Mesothelial cell of epicardium (in vitro differentiated cells): ENCODE measurements at places on chromosomes 3 and 15.

- H3K4me1 ChIP-seq = peaks cover 18% of the 10 kb centered on the region
- H3K27ac ChIP-seq = peak overlapping the region; percentile 89
- H3K36me3 ChIP-seq = peaks cover 25% of the 10 kb centered on the region
- H3K4me3 ChIP-seq = no peak overlapping the region
Measured at GRCh38 chr15:36645106-36645505, 65.7 kb downstream of the CDIN1 start.

DNA sequence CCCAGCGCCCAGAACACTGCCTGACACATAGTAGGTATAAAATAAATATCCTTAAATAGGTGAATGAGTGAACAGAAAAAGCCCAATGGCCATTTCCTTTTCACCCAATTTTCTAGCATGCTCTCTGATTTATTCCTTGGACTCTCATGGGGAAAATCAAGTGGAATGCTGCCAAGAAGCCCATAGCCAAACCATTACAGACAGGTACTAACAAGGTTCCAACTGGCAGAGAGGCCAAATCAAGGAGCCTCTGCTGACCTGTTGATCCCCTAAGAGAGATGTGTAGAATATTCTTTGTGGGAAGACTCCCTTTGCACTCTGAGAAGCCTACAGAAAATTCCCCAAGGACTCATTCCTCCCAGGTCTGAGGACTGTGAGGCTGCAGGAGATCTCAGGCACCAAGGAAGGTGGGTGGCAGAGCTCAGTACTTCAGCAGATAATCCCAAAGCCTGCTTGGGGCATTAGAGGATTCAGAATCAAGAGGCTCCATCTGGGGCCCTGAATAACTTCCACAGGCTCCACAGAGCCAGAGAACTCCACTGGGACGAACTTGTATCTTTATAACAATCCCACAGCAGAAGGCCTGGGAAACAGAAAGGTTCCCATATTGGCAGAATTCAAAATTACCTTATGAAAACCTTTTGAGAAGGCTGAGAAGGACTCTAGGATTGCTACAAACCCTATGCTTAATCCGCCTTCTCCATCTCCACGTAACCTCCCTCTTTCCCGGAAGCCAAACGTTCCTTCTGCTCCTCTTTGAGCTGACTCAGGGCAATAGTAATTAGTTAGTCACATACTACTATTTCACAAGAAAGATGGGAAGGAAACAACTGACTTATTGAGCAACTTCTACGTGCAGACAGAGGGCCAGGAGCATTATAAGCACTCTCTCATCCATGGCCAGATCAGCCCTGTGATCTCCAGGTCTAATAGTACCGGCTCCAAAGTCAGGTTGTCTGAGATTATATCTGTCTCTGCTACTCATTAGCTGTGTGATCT is 34.5 kb downstream of the PRICKLE2 start:
- no peak overlapping the region for H3K4me3 ChIP-seq
- no peaks in the 10 kb centered on the region for H3K27me3 ChIP-seq
- peaks cover 44% of the 10 kb centered on the region for H3K4me1 ChIP-seq
- H3K36me3 ChIP-seq = peaks cover 25% of the 10 kb centered on the region
- no peak overlapping the region for H3K27ac ChIP-seq

- peaks cover 28% of the 10 kb centered on the region for H3K4me1 ChIP-seq
- no peak for DNase-seq
- H3K27ac ChIP-seq = no peak overlapping the region
- H3K36me3 ChIP-seq = peaks cover 6% of the 10 kb centered on the region
Measured at GRCh38 chr3:72750405-72750965, 97.8 kb downstream of the SHQ1 start.

DNA sequence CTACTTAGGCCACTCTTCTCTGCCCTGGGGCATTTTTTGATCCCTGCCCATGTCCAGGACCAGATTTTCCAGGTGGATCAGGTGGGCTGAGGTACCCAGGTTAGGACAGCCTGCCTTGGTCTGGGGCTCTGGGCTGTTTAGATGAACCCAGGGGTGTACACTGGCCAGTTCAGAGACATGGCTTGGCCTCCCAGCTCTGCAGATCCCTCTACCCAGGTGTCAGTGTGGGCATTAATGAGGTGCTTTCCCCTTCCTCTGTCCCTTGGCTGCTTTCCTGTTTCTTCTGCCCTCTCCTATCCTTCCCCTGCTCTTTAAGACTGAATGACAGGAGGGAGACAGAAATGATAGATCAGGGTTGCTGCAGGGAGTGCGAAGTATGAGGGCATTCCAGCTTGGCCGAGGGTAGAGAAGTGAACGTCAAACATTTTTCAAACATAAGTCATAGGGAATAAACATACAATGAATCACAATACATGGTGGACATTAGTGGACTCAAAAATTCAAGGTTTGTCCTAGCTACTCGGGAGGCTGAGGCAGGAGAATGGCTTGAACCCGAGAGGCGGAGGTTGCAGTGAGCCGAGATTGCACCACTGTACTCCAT is 30.5 kb downstream of the RTP1 start:
- no peaks in the 10 kb centered on the region for H3K4me1 ChIP-seq
- no peak overlapping the region for H3K27ac ChIP-seq
- peaks cover 16% of the 10 kb centered on the region for H3K27me3 ChIP-seq
- H3K4me3 ChIP-seq = no peak overlapping the region
- no peaks in the 10 kb centered on the region for H3K36me3 ChIP-seq

- no peaks in the 10 kb centered on the region for H3K36me3 ChIP-seq
- no peaks in the 10 kb centered on the region for H3K27me3 ChIP-seq
- H3K4me3 ChIP-seq = no peak overlapping the region
- DNase-seq = no peak
- H3K27ac ChIP-seq = no peak overlapping the region
Measured at GRCh38 chr3:34248352-34248751, 449.9 kb downstream of the PDCD6IP start.

DNA sequence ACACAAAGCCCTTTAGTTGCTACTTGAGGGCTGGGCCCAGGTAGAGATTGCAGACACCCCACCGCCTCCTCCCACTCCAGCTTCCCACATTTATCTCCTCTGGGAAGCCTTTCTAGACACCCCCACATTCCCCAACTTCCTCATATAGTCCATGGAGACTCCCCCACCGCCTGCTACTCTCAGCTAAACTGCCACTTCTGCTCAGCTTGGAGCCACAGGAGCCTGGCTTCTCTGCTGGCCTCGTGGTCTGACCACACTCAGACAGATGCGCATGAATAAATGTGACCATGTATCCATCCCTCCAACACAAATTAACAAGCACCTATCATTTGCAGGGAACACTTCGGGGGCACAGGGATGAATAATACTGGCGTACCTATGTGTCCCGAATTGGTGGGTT is 10.5 kb upstream of the ACSBG1 start:
- H3K36me3 ChIP-seq = no peaks in the 10 kb centered on the region
- H3K27me3 ChIP-seq = no peaks in the 10 kb centered on the region
- no peak for DNase-seq
- H3K4me1 ChIP-seq = peaks cover 2% of the 10 kb centered on the region
- no peak overlapping the region for H3K27ac ChIP-seq

GRCh38 chr15:92809064-92809879 is 90.9 kb upstream of the CHD2 start:
- peak overlapping the region; percentile 99 for H3K27ac ChIP-seq
- H3K27me3 ChIP-seq = no peaks in the 10 kb centered on the region
- peak; percentile 98 for DNase-seq
- H3K4me3 ChIP-seq = peak overlapping the region; percentile 79
- peaks cover 1% of the 10 kb centered on the region for H3K36me3 ChIP-seq
- H3K4me1 ChIP-seq = peaks cover 41% of the 10 kb centered on the region

GRCh38 chr3:63791974-63792373 is 27.1 kb upstream of the C3orf49 start:
- peaks cover 13% of the 10 kb centered on the region for H3K27me3 ChIP-seq
- no peak overlapping the region for H3K27ac ChIP-seq
- no peaks in the 10 kb centered on the region for H3K4me1 ChIP-seq
- no peak overlapping the region for H3K4me3 ChIP-seq

DNA sequence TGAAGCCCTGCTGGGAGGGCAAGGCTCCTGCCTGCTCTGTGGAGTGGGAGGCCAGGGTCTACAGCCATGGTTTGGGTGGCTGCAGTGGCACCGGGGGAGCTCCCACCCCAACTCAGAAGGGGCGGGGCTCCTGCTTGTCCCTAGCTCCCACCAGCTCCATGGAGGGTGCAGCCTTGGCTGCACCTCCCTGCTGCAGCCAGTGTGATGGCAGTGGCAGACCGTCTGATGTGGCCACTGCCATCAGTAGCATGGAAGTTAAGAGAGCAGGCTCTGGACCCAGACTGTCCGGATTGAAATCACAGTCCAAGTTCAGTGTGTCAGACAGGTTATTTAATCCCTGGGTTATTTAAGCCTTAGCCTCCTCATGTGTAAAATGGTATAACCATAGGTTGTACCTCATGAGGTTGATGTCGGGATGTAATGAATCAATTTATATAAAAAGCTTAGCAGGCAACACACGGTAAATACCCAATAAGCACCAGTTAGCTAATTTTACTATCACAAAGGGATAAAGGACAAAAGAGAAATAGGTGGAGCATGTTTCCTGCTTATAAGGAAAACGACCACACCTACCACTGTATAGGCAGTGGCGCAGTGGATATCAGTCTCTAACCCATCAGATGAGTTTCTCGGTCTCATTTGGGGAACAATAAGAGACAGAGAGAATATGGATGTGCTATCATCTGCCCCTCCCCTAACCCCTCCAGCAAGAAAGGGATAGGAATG is 13.1 kb upstream of the NR1I2 start:
- H3K27ac ChIP-seq = no peak overlapping the region
- H3K4me1 ChIP-seq = no peaks in the 10 kb centered on the region
- no peak for DNase-seq
- peaks cover 3% of the 10 kb centered on the region for H3K27me3 ChIP-seq
- no peak overlapping the region for H3K4me3 ChIP-seq
- H3K36me3 ChIP-seq = no peaks in the 10 kb centered on the region

GRCh38 chr3:98657457-98657856 is 64.0 kb upstream of the CPOX start:
- peak overlapping the region; percentile 52 for H3K4me3 ChIP-seq
- no peaks in the 10 kb centered on the region for H3K36me3 ChIP-seq
- DNase-seq = peak; percentile 45
- peaks cover 3% of the 10 kb centered on the region for H3K4me1 ChIP-seq
- no peak overlapping the region for H3K27ac ChIP-seq

DNA sequence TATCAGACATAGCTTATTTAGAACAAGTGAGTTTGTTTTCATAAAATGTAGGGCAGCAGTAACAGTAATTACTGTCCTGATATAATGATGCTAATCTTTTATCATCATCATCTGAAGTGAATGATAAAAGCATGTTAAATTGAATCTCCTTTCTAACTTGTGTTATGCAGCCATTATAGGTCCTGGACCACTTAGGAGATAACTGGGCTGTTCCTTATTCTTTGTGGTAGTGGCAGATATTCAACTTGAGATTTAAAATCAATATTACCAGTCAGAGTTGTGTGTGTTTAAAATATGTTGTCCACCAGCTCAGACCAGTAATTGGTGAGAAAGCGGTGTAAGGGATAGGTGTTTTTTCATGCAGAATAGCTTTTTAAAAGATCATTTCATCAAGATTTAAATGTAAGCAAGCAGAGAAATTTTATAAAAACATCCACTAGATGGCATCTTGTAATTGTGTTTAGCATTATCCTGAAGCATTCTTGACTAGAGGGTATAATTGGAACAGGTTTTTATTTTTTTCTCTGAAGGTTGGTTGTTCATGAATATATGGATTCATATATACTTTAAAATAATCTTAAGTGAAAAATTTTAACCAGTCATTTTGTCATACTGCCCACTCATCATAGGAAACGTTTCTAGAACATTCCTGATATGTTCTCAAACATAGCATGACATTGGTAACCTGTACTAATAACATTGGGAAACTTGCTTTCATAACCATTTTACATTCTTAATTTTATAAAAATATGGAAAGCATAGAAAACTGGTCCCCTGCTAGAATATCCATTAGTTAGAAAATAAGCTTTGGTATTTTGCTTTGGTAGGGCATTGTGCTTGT is 153.9 kb downstream of the BBX start:
- no peaks in the 10 kb centered on the region for H3K27me3 ChIP-seq
- H3K4me1 ChIP-seq = peaks cover 16% of the 10 kb centered on the region
- no peak overlapping the region for H3K4me3 ChIP-seq

GRCh38 chr3:40939030-40939740 is 260.1 kb upstream of the CTNNB1 start:
- H3K4me1 ChIP-seq = peaks cover 7% of the 10 kb centered on the region
- H3K36me3 ChIP-seq = no peaks in the 10 kb centered on the region
- no peak for DNase-seq
- H3K4me3 ChIP-seq = no peak overlapping the region

- H3K4me1 ChIP-seq = no peaks in the 10 kb centered on the region
- H3K4me3 ChIP-seq = no peak overlapping the region
- no peaks in the 10 kb centered on the region for H3K27me3 ChIP-seq
- H3K36me3 ChIP-seq = peaks cover 3% of the 10 kb centered on the region
- no peak for DNase-seq
- H3K27ac ChIP-seq = no peak overlapping the region
Measured at GRCh38 chr3:124063197-124063909, 71.4 kb upstream of the ROPN1 start.

GRCh38 chr3:115099986-115100571 is 47.0 kb downstream of the ZBTB20 start:
- peaks cover 18% of the 10 kb centered on the region for H3K36me3 ChIP-seq
- H3K4me1 ChIP-seq = peaks cover 28% of the 10 kb centered on the region
- H3K4me3 ChIP-seq = peak overlapping the region; percentile 63
- H3K27me3 ChIP-seq = no peaks in the 10 kb centered on the region
- H3K27ac ChIP-seq = peak overlapping the region; percentile 90
- no peak for DNase-seq

- H3K27ac ChIP-seq = no peak overlapping the region
- no peak overlapping the region for H3K4me3 ChIP-seq
- H3K27me3 ChIP-seq = no peaks in the 10 kb centered on the region
- no peak for DNase-seq
- no peaks in the 10 kb centered on the region for H3K36me3 ChIP-seq
Measured at GRCh38 chr15:33154351-33155166, 40.0 kb downstream of the FMN1 start.

- no peak overlapping the region for H3K27ac ChIP-seq
- no peak overlapping the region for H3K4me3 ChIP-seq
- DNase-seq = no peak
- no peaks in the 10 kb centered on the region for H3K27me3 ChIP-seq
- peaks cover 50% of the 10 kb centered on the region for H3K36me3 ChIP-seq
Measured at GRCh38 chr15:101667881-101668280, 15.7 kb upstream of the TM2D3 start.

GRCh38 chr15:55799291-55800212 is 56.6 kb upstream of the PRTG start:
- H3K36me3 ChIP-seq = no peaks in the 10 kb centered on the region
- peak; percentile 77 for DNase-seq
- H3K4me1 ChIP-seq = peaks cover 35% of the 10 kb centered on the region
- peak overlapping the region; percentile 87 for H3K27ac ChIP-seq
- H3K27me3 ChIP-seq = no peaks in the 10 kb centered on the region

- peaks cover 66% of the 10 kb centered on the region for H3K27me3 ChIP-seq
- no peak for DNase-seq
- no peak overlapping the region for H3K4me3 ChIP-seq
- H3K4me1 ChIP-seq = no peaks in the 10 kb centered on the region
- no peak overlapping the region for H3K27ac ChIP-seq
Measured at GRCh38 chr3:134699721-134700120, 48.9 kb upstream of the KY start.

- DNase-seq = no peak
- H3K4me1 ChIP-seq = peaks cover 96% of the 10 kb centered on the region
- H3K27me3 ChIP-seq = no peaks in the 10 kb centered on the region
- peak overlapping the region; percentile 96 for H3K27ac ChIP-seq
Measured at GRCh38 chr15:66775127-66776105, 73.4 kb downstream of the SMAD6 start.

- H3K27ac ChIP-seq = no peak overlapping the region
- peaks cover 4% of the 10 kb centered on the region for H3K4me1 ChIP-seq
- H3K27me3 ChIP-seq = no peaks in the 10 kb centered on the region
- no peak overlapping the region for H3K4me3 ChIP-seq
Measured at GRCh38 chr3:156847752-156848448, 21.7 kb downstream of the LEKR1 start.

GRCh38 chr3:10583798-10584708 is 78.7 kb upstream of the ATP2B2 start:
- H3K27me3 ChIP-seq = peaks cover 57% of the 10 kb centered on the region
- H3K4me3 ChIP-seq = no peak overlapping the region
- no peak for DNase-seq
- H3K4me1 ChIP-seq = no peaks in the 10 kb centered on the region
- H3K27ac ChIP-seq = no peak overlapping the region
